ENCODE measurements at places on chromosomes 4 and X.

DNA sequence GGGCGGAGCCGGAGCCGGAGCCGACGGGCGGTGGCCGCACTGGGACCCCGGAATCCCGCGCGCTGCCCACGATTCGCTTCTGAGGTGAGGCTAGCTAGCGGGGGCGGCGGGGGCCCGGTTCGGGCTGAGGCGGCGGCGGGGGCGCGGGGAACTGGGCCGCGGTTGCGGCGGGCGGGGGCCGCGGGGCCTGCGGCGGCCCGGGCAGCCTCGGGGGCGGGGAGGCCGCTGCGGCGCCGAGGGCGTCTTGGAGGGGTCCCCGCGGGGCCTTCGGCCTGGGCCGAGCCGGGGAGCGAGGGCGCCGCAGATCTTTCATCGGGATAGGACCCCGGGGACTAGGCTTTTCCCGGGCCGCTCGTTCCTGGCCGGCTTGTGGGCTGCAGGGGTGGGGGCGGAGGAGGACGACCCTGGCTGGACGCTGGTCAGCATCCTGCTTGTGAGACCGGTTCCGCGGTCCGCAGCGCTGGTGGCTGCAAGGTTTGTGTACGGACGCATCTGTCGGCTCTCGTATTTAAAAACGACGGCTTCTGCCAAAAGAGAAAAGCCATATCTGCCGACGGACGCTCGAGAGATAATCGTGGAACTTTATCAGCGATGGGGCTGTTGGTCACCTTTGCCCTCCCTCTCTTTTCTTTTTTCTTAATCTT lies 419 bp downstream of the ADD1 start:
- no peak for DNase-seq

DNA sequence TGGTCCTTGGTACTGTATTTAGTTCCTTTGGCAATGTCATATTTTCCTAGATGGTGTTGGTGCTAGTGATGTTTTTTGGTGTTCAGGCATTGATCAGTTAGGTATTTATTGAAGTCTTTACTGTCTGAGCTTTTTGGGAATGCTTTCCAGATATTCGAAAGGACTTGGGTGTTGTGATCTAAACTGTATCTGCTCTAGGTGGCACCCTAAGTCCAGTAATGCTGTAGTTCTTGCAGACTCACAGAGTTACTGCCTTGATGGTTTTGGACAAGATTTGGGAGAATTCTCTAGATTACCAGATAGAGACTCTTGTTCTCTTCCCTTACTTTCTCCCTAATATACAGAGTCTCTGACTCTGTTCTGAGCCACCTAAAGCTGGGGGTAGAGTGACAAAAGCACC lies 513.6 kb upstream of the PITX2 start:
- no peak for DNase-seq

GRCh38 chrX:19670321-19670750 lies 155.0 kb upstream of the MAP3K15 start:
- no peak for DNase-seq

GRCh38 chr4:3710451-3711182 lies 55.6 kb upstream of the ADRA2C start:
- no peak for DNase-seq

DNA sequence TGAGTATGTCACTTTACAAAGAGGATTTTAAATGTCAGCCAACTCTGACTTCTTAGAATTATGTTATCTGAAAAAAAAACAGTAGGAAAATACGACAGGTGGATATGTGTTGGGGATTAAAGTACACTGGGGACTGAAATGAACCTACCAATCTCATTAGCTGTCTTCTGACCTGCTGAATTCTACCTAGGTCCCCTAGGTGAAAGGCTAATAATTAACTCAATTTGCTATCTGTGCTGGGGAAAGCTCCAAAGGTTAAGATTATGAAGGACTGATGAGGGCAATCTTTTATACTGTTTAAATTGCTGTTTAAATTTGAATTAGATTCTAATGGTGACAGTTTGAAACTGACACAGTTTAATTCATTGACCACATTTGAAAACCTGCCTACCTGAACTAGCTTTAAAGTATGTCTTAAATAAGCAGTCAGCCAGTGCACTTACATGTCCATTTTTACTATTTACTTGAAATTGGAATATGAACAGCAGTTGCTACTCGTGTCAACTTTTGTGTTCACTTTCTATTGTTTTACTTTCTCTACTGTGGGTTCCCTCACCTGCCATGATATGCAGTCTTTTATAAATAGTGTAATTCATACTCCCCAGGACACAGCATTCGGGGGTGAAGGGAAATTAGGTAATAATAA lies 977.3 kb downstream of the C4orf33 start:
- no peak for DNase-seq

- no peak for DNase-seq
Measured at GRCh38 chr4:165927366-165927765, 54.3 kb downstream of the TLL1 start.

- no peak for DNase-seq
Measured at GRCh38 chrX:123425471-123425870, 241.4 kb downstream of the GRIA3 start.

DNA sequence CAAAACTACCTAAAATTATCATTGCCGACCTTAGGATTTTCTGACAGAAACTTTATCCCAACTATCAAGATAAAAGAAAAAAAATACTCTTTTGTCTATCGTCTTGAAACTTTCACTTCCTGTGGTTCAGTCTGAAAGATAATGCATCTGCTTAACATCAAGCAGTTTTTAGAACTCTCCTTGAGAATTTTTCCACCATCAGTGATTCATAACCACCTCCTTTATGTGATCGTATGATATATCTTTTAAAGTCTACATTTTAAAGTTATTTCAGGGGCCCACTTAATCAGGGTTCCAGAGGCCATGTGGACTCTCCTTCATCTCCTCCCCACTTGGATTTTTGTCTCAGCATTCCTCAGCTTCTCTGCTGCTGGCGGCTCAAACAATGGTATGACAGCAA lies 272.8 kb upstream of the TENM3 start:
- no peak for DNase-seq

DNA sequence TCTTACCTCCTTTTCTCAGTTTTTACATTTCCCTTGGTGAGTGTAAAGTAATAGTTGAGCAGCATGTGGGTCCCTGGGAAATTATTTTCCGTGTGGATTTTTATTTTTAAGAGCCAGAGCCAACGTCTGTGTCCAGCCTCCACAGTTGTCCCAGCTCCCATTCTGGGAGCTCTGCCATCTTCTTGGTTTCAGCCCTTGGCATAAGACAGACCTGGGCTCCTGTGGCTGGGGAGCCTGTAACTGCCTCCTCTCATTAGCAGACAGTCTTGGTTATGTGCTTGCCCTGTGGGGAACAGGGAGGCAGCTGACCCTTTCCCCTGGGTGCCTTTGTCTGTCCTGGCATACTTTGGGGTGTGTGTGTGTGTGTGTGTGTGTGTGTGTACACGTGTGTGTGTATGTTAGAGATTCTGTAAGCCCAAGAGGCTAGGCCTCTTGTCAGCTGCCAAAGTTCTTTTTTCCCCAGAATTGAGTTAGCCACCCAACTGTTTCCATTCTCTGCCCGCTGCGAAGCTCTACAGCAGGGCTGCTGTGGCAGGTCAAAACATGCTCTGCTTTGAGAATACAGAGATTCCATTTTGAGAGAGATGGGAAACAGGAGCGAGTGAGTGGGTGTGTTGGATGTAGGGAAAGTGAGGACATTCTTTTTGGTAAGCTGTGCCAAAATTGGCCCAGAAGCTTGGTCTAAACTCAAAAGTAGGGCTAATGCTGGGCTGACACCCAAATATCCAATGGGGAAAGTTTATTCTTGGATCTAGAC lies 140.7 kb downstream of the TMEM164 start:
- no peak for DNase-seq

GRCh38 chr4:128686032-128686465 lies 123.5 kb upstream of the JADE1 start:
- no peak for DNase-seq

DNA sequence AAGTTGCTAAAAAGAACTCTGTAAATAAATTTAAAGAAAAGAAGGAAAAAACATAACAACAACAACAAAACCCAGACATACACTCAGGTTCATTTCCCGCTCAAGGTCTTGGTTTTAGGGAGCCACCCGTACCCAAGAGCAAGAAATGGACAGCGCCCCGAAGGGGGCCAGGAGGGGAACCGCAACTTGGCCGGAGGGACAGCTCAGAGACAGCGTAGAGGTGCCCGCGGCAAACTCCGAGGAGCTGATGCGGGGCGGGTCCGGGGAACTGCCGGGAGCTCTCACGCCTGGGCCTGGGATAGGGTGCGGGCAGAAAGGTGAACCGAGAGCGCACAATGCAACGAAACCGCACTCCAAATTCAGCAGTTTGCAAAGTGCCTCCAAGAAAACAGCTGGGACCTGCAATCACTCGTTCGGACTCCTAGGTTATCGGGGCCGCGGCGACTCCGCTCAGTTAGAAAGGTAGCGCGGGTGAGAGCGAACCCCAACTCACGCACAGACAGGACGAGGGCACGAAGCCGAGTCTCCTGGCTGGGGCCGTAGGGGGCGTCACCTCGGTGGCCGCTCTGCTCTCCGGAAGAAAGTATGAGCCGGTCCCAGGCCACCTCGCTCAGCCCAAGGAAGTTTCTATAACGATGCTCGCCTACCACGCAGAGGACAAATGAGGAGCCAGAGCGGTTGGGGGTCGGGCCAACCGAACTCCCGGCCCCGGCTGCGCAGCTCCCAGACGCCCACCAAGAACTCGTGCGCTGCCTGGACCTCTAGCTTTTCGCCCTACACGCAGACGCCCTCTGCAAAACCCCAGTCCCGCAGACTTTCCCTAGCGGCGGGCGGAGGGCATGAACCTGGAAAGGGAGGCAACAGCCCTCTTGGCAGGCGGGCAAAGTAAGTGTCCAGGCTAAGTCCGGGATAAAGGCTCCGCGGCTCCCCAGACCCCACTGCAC lies 1.4 kb downstream of the NDNF start:
- no peak for DNase-seq

- peak; percentile 95 for DNase-seq
Measured at GRCh38 chr4:169010125-169011023, at the start of gene CBR4. CBR4 (minus strand) TSS chr4:169010255; CDS start chr4:169010089, 166 bp downstream.

GRCh38 chrX:108033890-108034289 lies 11.0 kb upstream of the VSIG1 start:
- no peak for DNase-seq

- DNase-seq = no peak
Measured at GRCh38 chrX:952816-953215, 259.6 kb downstream of the CRLF2 start.

GRCh38 chr4:1940566-1940965 lies 68.2 kb downstream of the NELFA start:
- no peak for DNase-seq

DNA sequence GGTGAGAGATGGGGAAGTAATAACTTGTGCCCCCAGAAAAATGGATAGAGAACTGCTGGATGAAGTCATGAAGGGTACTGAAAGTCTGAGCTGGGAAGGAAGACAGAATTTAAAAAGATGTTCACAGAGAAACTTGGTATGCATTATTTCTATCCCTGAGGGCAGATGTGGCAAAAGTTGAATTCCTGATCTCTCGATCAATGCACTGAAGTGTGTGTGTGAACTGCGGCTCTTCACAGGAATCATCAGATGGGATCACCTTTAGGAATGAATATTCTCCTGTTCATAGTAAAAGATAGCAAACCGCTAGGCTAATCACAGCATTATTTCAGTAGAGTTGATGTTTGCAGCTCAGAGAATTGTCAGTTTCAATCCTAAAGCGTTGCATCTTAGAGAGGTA lies 86.4 kb downstream of the ELOVL6 start:
- DNase-seq = no peak

GRCh38 chr4:159498446-159499115 lies 395.7 kb downstream of the RAPGEF2 start:
- DNase-seq = no peak

- DNase-seq = no peak
Measured at GRCh38 chr4:7736436-7737267, 203.0 kb downstream of the AFAP1 start.

- DNase-seq = no peak
Measured at GRCh38 chr4:147582386-147583060, 34.7 kb upstream of the TMEM184C start.

GRCh38 chr4:79121223-79121622 lies 182.0 kb upstream of the PAQR3 start:
- DNase-seq = no peak

DNA sequence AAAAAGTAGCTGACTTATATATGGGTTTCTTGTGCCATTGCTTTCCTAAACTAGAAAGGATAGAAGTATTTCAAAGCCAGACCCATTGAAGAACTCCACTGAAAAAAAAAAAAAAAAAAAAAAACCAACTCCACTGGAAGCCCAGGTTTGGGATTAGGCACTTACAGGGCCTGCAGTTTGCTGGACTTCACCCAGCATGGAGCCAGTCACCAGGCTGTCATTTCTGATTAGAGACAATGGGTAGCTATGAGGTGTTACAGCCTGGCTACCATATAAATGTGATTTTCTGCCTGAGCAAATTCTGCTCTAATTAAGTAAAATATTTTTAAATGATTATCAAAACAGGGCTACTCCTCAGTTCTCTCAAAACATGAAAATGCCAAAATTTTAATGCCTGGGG lies 49.5 kb downstream of the HS6ST2 start:
- DNase-seq = no peak

- no peak for DNase-seq
Measured at GRCh38 chrX:130738638-130739195, 164.3 kb downstream of the ENOX2 start.

DNA sequence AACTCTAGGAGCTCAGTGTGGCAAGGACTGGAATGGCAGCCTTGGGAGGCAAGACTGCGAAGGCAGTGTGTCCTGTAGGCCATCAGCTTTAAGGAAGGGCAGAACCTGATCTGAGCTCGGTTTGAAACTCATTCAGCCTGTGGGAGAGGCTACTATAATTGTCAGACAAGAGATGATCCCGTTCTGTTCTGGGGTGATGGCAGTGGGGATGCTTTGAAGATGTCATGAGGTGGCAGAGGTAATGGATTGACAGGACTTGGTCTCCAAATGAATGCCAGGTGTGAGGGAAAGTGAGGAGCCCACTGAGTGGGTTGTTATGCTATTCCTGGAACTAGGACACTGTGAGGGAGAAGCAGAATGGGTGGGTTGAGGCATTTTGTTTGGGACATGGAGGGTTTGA lies 144.9 kb downstream of the PJA1 start:
- no peak for DNase-seq

DNA sequence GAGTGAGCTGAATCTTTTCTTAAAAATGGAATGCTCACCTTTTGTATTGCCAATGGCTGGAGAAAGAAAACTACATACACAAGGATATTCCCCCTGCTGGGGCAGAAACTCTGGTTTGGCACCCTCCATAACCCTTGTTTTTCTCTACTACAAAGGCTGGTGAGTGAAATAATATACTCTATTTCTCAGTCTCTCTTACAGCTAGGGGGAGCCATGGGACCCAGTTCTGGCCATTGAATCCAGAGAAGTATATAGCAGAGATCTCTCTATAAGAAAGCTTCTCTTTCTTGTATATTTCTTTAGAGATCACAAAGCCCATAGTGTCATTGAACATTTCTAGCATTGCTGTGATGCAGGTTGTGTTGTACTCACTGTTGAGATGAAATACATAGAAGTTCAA lies 49.8 kb downstream of the SMPX start:
- DNase-seq = no peak

DNA sequence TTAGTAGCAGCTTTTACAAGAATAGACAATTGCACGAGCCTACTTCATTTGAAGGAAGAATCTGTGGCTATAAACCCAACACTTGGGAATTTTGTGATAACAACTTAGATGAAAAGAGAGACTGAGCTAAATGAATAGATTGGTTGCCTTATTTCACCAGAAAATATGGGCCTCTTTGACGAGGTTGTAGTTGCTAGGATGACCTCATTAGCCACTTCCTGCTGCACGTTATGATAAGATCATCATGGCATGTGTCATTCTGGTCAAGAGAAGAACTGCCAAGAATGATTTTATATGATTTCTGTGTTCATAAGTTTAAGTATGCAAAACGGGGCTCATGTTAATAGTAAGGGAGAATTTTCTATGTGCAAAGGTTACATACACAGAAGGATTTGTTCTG lies 321.9 kb upstream of the GIMD1 start:
- no peak for DNase-seq

Data from thoracic aorta (tissue), 2 donors.